Left lobe of liver (tissue), 2 donors: ENCODE measurements at places on chromosomes 3 and 15. TPM values are rescaled to one million over a fixed set of nuclear protein-coding genes. Genes with fewer than 3 reads are reported as not detected.

REC114 gene
- not detected for total RNA-seq

PRSS50 gene
- 0.13 TPM for total RNA-seq

DNA sequence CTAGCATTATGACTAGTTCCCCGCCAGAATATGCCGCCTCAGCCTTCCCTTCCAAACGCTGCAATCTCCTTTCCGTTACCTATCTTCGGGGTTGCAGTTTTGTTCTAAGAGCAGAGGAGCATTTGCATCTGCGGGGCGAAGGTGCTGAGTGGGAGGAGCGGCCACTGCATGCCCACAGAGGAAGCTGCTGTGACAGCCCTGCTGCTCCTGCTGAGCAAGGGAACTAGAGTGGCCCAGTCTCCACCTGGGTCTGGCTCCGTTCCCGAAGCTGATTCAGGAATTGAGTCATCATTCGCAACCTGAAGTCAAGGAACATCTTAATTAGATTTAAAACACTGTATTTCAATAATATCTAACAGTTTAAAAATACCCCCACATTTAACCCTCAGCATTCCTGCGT lies 98.2 kb upstream of the TJP1 start:
- no peak for DNase-seq

MUC13 gene
- 0.50 TPM for total RNA-seq

DNA sequence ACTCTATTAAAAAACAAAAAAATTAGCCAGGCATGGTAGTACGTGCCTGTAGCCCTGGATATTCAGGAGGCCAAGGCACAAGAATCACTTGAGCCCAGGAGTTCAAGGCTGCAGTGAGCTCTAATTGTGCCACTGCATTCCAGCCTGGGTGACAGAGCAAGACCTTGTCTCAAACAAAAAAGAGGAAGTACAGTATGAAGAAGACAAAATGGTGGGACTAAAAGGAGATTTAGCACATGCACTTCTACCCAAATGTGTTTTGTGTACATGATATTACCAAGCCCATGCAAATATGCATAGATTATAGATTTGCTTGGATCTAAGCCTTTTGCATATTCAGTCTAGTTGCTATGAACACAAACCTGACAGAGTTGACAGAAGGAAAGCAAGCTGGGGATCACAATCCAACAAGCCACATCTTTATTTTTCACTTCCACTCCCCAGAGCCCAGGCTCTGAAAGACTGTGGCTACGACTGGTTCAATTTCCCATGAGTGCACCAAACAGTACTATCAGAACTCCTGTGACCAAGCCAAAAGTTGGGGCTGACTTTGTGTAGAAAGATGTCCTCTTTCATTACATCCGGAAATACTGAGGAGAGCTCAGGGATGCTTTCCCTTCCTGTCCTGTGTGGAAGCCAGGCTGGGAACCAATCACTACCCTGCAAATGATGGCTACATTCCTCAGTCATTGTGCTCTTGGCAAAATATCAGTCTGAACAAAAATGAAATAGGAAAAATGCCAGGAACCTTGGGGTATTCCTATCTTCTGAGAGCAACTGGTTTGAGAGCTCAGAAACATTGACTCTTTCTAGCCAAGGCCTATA lies 49.4 kb downstream of the TGM4 start:
- DNase-seq, result no peak

C3orf20 gene
- total RNA-seq, result 0.13 TPM

ARGFX gene
- not detected for total RNA-seq

SLC28A1 gene
- total RNA-seq, result 64.6 TPM

ZFYVE19 gene
- total RNA-seq, result 19.9 TPM
